ENCODE measurements at places on chromosomes 7 and 10.

- DNase-seq, result no peak
These were observed 13.4 kb downstream of the TMEM209 start for GRCh38 chr7:130191791-130192190.

GRCh38 chr10:58275908-58276307 is 6.9 kb downstream of the CISD1 start:
- DNase-seq, result no peak

GRCh38 chr7:54992871-54993475 is 25.8 kb upstream of the EGFR start:
- DNase-seq, result peak; percentile 20

GRCh38 chr10:11448190-11448544 is 163.3 kb downstream of the USP6NL start:
- no peak for DNase-seq

DNA sequence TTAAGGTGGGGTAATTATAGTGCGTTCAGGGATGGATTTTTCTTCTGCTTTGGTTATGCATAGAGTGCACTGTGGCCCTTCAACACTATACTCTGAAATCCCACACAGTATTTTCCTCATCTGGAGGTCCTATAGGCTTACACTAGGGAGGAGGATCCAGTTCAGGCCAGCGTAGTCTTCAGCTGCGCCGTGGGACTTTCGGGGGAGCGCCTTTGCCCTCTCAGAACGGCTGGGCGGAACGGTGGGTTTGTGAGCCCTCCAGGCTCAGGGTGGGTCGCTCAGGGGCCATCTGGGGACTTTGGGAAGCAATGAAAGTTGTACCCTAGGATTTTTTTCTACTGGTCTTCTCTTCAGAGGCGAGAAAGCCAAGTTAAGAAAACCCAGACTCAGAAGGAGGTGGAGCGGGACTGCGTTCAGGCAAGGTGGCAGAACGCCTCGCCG is 652 bp upstream of the VPS26A start:
- no peak for DNase-seq

- peak; percentile 71 for DNase-seq
These were observed 127.7 kb downstream of the DYNC1I1 start for GRCh38 chr7:95899919-95900513.

All from NB4 (cell line).